ENCODE measurements at places on chromosomes 2 and 18.

- no peak for DNase-seq
Measured at GRCh38 chr2:169315357-169315756, 47.0 kb downstream of the LRP2 start.

DNA sequence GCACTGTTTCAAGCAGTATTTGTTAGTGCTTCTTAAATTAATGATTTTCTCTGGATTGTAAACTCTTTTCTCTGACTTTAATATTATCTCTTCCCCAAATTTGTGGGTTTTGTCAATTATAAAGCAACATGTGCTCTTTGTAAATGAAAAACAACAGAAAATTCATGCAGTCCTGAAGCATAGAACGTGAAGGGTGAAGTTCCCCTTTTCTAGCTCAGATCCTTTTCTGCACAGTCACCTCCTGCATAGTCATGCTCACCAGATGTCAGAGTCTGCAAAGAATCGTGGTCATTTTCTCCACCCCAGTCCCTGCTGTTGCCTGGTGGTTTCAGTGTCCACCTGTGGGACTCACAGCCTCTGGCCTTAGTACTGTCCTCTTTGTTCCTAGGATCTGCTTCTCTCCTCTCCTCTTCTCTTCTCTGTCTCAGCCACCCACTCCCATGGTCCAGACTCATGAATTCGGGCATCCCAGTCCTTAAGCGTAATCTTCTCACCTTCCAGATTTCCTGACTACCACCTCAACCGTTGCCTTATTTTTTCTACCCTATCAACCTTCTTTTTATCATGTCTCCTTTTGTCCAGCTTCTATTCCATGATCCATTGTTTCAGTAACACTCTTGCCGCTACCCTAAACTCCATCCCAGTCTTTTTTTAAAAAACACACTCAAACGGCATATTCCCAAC is 229.1 kb downstream of the RTP5 start:
- DNase-seq: no peak

- DNase-seq: no peak
Measured at GRCh38 chr2:194203898-194204297, 1453.1 kb upstream of the SLC39A10 start.

DNA sequence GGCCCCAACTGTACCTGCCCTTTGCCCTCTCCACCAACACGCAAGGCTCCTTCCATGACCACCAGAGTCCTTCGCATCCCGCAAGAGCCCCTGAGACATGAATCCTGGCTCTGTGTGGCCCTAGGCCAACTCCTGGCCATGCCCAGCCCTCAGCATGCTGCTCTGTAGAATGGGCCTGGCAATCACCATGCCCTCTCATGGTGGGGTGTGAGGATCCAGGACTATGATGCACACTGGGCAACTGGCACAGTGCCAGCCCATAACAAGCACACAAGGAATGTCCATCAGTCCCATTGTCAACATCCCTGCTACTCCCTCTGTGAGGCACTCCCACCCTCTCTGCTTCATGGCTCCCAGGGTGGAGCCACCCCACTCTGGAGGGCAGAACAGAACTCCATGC is 44.7 kb downstream of the FER1L5 start:
- DNase-seq: no peak

GRCh38 chr18:9809697-9810096 is 76.1 kb upstream of the TXNDC2 start:
- DNase-seq: no peak

GRCh38 chr2:45275806-45276205 is 266.6 kb upstream of the SIX2 start:
- no peak for DNase-seq

GRCh38 chr2:230429513-230429912 is 13.5 kb downstream of the SP100 start:
- no peak for DNase-seq

DNA sequence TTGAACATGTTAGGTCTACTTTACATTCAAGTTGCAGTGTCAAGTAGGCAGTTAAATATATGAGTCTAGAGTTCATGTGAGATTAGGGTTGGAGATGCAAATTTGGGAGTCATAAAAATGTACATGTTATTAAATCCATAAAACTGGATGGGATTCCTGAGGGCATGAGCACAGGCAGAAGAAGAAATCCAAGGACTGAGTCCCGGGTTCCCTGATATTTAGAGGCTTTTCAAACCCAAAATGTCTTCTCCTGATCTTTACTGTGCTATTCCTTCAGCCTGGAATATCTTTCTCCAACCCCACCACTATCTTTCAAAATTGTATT is 23.3 kb upstream of the EXOC6B start:
- DNase-seq: no peak

DNA sequence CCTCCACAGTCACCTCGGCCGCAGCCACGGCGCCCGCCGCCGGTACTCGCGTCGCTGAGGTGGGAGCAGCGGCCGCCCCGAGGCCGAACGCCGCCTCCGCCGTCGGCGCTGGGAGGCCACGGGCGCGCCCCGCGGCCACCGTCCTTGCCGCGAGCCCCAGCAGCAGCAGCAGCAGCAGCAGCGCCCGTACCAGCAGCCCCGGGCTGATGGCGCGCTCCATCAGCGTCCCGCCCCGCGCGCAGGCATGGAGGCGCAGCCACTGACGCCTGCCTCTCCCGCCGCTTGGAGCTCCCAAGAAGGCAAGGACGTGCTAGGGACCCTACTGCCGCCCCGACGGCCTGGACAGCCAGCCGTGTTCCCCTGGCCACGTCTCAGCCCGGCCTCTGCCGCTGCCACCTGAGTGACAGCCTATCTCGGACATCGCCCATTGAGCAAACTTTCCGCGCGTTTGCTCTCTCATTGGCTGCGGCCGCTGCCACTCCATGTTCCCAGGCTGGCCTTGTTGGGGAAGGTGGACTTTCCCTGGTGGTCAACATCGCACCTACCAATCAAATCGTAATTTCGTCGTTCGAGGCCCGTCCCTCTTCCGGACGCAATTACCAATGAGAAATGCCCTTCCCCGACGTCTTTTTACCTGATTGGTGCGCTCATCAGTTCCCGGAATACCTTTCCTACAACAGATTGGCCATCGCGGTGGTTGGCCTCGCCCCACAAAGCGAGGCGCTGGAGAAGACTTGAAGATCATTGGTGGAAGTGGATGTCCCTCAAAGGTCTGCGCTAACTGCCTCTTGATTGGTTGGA is at the start of gene EIF2AK3:
Gene EIF2AK3, minus strand, starts transcription at position 410 of the 801 bp plus-strand sequence. Its CDS starts 190 bp downstream, at position 220.
- peak; percentile 91 for DNase-seq

DNA sequence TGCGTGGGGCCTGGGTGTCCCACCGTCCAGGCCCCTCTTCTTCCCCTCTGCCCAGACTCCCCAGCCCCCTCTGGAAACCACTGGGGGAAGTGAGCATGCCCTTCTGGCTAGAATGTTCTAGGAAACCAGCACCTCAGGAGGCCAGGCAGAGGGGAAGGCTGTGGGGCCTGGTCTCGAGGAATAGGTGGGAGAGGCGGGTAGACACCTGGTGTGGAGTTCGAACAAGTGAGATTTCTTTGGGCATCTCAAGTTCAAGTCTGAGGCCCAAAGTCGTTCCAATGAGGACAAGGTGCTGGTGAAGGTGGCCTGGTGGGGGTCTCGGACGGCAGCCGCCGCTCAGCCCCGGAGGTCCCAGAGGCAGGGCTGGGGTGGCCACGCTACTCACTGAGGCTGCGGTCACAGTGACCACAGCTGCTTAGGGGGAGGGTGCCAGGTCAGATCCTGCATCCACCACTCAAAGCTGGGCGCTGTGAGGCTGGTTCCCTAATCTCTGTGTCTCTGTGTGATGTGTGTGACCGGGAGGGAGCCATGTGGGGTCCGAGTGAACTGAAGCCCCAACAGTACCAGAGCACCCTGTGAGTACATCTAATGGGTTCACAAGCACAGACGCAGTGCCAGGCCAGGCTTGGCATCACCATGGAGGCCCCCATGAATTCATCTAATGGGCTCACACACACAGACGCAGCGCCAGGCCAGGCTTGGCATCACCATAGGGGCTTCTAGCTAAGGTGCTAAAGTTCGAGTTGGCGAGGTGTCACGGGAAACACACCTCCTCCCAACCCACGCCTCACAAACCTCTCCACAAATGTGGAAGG is 26.5 kb upstream of the PXDN start:
- DNase-seq: no peak

GRCh38 chr18:76679945-76680344 is 142.4 kb upstream of the ZNF236 start:
- DNase-seq: no peak

DNA sequence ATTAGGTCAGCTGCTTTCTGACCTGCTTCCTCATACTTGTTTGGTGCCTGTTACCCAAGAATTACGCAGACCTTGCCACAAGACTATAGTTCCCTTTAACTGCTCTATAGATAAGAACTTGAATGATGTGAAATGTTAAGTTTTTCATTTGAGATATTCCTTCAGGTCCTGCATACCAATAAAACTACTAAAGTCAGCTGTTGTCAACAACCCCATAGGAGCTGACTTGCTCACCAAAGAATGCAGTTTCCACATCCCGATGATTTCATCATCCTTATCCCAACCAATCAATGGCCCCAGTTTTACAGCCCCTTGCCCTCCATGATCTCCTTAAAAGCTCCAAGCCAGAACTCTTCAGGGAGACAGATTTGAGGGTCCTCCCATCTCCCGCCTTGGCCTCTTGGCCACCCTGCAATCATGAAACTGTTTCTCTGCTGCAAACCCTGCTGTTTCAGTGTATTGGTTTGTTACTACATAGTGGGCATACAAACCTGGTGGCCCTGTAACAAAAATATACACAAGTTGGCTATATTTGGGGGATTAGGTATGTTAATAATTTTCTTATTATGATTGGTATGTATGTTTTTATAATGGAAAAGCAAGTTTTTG is 396.3 kb upstream of the CHST9 start:
- no peak for DNase-seq

- no peak for DNase-seq
Measured at GRCh38 chr2:168212866-168213265, 34.5 kb downstream of the STK39 start.

DNA sequence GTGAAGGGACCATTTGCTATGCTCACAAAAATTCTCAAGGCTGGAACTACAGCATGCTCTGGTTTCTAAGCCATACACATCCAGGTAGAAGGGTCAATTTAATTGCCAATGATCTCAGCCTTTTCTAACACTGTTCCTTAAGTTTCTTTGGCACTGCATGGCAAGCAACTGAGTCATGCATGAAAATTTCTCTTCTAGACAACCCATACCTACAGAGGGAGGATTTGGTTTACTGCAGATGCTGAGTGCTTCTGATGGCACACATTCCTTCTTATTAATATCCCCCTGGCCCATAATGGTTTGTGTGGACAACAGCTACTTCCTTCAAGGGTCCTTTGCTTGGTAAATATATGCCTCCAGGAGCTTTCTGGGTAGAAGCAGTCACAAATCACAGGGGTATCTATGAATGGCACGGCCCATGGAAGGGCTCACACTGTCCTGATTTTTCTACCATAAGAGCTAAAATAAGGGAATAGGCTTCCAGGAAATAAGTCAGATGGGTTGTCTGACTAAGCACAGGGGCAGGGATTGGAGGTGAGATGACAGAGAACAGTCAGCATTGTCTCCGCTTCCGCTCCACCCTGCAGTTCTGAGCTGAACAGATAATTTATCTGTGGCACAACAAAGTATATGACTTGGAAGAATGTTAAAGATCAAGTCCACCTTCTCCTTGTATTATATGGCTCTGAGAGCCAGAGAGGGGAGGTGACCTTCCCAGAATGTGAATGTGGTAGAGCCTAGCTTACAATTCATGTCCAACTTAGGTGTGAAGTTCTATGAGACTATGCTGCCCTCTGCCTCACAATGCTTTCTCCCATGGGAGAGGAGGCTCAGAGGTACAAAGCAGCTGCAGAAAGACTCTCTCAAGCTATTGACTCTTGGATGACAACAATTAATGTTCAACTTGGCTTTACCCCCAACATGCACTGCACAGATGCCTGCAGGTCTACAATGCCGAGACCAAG is 199.2 kb upstream of the TNP1 start:
- DNase-seq: no peak

DNA sequence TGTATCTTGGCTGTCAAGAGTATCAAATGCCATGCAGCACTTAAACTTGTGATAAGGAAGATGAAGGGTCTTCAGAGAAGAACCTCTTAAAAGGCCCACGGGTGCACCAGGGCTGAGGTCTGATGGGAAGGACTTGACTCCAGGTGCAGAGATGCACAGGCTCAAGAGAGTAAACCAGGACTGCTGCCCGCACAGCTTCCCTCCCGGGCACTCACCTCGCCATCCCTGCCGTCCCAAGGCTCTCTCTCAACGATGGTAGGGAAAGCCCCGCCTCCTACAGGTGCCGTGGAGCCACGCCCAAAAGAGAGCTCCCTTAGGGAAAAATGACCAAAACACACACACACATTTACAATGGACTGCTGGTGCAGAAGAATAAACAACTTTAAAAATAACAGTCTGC is 27.9 kb downstream of the PDIA6 start:
- DNase-seq: no peak

GRCh38 chr18:23994361-23994902 is 20.1 kb upstream of the TTC39C start:
- DNase-seq: peak; percentile 36

DNA sequence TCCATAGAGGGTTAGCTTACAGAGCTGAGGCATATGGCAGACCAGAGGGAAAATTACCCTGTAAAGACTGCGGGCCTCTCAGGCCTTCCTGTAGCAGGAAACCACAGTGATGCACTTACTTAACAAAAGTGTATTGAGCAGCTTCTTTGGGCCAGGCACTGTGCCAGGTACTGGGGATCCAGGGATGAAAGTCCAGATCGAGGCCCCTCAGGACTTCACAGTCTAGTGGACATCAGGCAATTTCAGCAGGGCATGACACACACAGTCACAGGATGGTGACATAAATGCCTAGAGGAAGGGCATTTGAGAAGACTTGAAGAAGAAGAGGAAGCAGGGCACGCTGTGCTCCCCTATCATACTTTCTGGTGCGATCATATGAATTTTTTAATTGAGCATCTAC is 71.7 kb downstream of the MARCO start:
- DNase-seq: no peak

DNA sequence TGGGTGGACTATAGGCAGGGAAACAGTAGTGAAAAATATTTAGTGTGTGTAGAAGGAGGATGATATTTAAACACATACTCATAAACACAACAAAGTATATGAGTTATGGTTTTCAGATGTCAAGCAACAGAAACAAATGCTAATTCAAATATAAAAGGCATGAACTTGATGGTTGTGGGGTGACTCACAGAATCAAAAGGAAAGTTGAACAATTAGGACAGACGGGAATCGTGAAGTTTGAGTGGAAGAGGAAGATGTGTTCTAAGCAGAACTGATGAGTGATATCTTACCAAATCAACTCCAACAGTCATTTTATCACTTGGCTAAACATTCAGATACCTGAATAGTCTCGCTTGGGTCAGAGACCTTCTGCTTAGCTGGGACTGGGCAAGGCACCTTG is 53.6 kb upstream of the ITGA6 start:
- DNase-seq: no peak

DNA sequence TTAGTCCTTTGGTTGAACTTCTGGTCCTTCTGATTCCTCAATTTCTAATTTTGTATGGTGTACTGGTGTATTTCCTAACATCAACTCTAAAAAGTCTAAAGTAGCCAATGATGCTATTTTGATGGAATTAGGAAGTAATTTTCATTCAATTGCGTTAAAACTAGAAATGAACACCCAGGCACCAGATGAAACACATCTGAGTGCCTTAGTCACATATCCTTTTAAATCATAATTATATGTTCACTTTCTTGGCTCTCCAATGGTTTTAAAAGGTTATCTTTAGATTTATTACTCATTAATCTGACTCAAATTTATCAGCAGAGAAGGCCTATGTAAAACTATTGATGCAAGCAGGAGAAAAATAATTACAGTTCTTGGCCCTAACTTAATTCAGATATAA is 119.7 kb downstream of the GAREM1 start:
- DNase-seq: no peak

- DNase-seq: no peak
Measured at GRCh38 chr2:142755191-142755590, 122.3 kb upstream of the KYNU start.

- no peak for DNase-seq
Measured at GRCh38 chr18:2893056-2893455, 46.2 kb downstream of the EMILIN2 start.

GRCh38 chr2:57182916-57183315 is 863.7 kb upstream of the VRK2 start:
- DNase-seq: no peak

Measured in T follicular helper cell (primary cell).